HL-60 (cell line): ENCODE measurements at places on chromosomes 7 and 10.

GRCh38 chr10:77820349-77820748 is 106.2 kb downstream of the DLG5 start:
- DNase-seq = no peak

- DNase-seq = no peak
Measured at GRCh38 chr10:11164551-11164802, 146.8 kb downstream of the CELF2 start.

- no peak for DNase-seq
Measured at GRCh38 chr10:65945061-65945460, 980.8 kb upstream of the LRRTM3 start.

DNA sequence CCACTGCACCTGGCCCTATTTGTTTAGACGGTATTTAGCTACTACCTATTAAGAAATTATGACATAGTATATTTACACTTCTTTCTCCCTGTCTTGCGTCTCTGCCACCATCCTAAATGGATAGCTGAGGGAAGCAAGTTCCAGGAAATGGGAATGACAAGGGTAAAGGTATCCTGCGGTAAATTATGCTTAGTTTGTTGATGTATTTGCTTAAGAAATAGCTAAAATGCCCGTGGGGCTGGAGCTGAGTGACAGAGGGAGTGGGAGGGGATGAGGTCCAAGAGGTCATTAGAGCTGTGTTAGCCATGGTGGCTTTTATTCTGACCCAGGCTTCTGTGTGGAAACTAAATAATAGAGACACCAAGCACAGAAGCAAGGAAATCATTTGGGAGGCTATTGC is 29.0 kb upstream of the UBE2D1 start:
- DNase-seq = no peak

DNA sequence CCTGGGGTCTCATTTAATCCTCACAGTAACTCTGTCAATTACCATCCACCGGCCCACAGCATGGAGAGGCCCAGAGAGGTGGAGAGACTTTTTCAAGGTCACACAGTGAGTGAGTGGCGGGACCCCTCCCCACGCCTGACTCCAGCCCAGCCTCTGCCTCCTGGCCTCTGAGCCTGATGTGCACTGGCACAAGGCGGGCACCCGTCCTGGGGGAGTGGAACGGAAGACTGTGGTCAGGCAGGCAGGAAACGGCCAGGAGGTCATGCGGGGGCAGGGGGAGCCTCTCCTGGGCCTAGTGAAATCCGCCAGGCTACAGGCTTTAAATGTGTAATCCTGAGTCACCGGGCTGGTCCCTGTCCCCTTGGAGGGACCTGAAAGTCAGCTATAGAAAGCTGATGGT is 32.2 kb downstream of the ZCCHC24 start:
- DNase-seq = peak; percentile 63

- no peak for DNase-seq
Measured at GRCh38 chr10:62115321-62115720, 153.3 kb downstream of the RTKN2 start.

- DNase-seq = no peak
Measured at GRCh38 chr10:109115179-109115578, 808.1 kb downstream of the XPNPEP1 start.

DNA sequence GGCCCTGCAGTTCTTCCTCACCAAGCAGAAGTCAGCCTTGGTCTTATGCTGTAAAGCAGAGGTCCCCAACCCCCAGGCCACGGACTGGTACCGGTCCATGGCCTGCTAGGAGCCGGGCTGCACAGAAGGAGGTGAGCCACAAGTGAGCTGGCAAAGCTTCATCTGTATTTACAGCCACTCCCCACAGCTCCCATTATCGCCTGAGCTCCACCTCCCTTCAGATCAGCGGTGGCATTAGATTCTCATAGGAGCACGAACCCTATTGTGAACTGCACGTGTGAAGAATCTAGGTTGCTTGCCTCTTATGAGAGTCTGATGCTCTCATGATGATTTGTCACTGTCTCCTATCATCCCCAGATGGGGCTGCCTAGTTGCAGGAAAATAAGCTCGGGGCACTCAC is 87.6 kb upstream of the NEBL start:
- DNase-seq = no peak

DNA sequence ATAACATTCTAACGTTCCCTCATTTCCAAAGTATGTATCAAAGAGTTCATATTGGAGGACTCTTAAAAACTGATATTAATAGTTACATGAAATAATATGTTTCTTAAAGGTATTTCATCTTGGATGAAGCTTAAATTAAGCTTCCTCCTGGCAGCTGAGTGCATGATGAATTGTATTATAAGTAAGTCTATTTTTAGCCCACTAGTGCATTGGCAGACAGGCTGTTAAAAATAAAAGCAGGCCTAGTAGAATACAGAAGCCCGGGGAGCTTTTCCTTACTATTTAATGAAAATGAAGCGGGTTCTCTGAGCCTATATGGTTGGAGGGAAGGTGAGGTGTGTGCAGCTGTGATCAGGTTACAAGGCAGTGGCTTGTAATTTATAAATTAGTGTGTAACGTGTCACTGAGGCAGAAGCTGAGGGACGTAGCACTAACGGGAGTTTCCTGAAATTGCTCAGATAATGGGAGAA is 130.7 kb upstream of the KMT2E start:
- DNase-seq = no peak

DNA sequence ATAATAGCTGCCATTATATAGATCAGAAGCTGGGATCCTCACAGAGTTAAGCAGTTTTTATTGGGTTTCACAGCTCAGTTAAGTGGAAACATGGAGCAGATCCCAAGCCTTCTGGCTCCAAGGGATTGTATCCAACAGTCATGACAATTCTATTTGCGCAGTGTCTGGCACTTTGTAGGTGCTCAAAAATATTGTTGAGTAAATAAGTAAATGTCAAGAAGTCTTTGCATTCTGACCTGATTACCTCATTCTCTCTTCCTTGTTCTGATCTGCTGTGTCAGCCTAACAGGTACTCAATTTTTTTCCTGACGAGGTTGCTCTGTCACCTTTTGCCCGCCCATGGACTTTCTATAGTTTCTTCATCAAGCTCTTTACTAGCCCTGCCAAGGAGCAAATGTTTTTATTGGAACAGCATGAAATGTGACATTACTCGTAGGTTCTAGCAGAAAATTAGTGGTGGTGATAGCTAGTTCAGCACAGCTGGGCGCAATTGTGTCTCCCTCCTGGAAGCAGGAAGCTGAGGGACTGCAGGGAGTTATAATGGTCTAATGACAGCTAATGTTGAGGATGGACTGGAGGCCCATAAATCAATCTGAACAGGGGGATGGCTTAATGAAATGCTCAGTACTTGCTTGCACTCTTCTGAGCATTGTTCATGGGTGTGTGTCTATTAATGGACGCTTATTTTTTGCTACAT is 680.2 kb downstream of the CCSER2 start:
- no peak for DNase-seq

DNA sequence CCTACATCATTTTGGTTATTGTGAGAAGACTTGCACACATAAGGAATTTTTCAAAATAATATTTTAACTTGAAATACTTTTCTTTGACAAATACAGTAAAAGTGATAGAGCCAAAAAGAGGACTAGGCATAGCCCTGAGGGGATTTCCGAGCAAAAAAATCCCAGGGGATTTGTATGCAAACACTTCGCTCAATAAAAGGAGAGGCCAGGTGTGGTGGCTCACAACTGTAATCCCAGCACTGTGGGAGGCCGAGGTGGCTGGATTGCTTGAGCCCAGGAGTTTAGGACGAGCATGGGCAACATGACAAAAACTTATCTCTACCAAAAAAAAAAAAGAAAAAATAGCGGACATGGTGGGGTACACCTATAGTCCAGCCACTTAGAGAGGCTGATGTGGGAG is 193.0 kb downstream of the PCDH15 start:
- DNase-seq = no peak

DNA sequence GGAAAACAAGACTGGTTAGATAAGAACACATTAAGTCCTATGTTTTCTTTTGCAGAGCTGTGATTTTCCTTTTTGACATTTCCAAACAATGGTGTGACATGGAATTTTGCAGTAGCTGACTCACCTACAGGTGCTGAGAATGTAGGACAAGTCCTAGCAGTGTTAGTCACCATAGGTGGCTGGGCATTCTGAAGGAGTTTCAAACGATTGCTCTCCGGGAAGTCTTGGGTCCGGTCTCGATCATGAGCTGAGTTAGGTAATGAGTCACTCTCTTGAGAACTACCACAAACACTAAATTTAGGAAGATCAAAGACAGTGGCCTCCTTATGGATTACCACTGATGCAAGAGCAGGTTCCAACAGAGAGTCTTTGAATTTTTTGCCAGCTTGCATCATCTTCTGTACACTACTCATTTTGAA is 3.6 kb downstream of the FIGNL1 start:
- DNase-seq = no peak

DNA sequence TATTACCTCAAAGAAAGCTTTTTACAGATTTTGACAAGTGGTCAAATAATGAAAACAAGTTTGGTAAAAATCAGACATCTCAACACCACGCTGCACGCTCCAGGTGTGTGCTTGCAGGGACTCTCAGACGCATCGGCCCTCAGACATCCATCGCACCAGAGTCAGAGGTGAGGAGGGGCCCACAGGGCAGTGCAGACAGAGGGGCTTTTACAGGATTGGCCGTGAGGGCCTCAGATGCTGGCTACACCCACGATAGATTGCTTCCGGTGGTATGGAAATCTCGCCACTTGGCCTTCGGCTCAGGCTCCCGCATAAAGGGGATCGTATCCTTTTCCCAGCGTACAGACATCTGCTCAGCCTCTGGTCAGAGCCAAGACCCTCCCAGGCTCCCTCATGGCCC is 72.1 kb downstream of the TCERG1L start:
- no peak for DNase-seq

GRCh38 chr7:24755541-24756407 is 1.5 kb downstream of the GSDME start:
- DNase-seq = peak; percentile 83

GRCh38 chr10:101071267-101071884 is 9.6 kb downstream of the KAZALD1 start:
- DNase-seq = peak; percentile 98

DNA sequence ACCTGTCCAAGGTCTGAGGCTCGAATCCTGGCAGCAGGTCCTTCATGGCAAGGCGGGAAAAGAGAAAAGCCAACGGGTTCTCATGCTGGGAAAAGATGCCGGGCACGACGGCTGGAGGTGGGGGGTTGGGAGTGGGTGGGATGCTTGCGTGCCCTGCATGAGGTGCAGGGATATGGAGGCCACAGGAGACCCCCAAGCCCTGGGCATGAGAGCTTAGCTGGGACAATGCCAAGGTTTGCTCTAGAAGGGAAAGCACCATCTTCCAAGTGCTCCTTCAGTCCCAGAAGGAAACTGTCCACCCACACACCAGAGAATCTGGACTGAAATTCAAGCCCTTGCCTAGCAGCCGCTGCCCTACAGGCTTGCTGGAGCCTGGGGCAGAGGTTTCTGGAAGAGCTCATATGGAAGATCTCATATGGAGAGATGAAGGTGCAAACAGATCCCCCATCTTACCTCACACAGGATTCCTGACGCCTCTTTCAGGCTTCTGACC is 64.3 kb downstream of the ZRANB1 start:
- no peak for DNase-seq

DNA sequence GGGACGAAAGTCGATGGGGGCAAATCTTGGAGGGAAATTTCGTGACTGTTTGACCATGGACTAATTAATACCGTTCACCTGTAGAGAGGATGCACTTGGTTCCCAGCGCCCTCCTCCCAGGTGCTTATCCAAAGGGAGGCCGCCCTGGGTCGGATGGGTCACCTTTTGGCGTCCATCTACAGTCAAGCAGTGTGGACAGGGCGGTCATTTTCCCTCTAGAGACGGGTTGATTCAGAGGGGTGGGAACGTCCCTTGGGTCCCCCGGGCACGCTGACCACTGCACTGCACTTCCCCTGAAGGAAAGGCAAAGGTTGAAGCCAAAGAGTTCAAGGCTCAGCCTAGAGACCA is 2.0 kb downstream of the PRR15 start:
- no peak for DNase-seq

DNA sequence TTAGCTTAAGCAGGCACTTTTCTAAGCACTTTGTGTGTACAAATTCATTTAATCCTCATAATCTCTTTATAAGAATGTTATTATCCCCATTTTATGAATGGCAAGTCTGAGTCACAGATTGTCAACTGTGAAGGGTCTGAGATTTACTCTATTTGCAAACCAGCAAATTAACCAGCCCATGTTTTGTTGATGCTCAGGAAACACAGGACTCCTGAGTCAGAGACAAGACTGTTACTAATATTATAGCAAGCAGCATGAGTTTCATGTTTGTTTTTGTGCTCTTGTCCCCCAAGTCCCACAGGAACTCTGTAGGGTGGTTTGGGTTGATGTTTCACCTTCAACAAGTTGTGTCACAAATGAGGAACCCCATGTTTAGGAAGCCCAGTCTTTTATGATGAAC is 182.0 kb upstream of the PPP1R3A start:
- no peak for DNase-seq

DNA sequence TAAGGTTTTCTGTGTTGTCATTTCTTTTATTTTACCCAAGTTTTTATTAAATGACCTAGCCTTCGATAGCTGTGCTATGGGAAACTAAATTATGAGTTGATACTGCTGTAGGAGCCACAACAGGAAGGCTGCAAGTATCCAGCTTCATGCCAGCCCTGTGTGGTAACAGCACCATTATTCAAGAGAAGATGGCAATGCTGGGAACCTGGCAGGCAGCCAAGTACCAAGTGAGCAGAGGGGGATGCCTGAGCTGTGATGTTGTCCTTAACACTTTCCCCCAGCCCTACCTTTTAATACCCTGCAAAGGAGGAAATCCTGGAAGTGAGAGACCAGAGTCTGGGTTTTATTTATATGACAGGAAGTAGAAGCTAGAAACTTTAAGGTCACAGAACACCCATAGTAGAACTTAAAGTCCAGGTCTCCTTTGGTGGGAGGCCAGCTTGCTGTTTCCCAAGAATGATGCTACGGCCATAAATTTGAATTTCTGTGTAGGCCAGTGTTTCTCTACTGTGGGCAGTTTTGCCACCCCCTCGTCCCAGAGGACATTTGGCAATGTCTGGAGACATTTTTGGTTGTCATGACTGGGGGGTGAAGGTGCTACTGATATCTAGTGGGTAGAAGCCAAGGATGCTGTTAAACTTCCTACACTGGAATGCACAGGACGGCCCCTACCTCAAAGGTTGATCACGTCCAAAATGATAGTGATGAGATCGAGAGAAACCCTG is 9.2 kb upstream of the ATXN7L1 start:
- no peak for DNase-seq

- DNase-seq = no peak
Measured at GRCh38 chr10:98431016-98431415, 15.7 kb downstream of the HPS1 start.

GRCh38 chr7:24129597-24129996 is 154.4 kb upstream of the NPY start:
- no peak for DNase-seq

GRCh38 chr7:1176891-1177373 is 16.9 kb upstream of the ZFAND2A start:
- no peak for DNase-seq

- DNase-seq = no peak
Measured at GRCh38 chr7:71155236-71155635, 23.3 kb downstream of the GALNT17 start.

- no peak for DNase-seq
Measured at GRCh38 chr10:7547829-7548228, 118.9 kb downstream of the ITIH5 start.

GRCh38 chr10:12348294-12348869 is 965 bp upstream of the CAMK1D start:
- no peak for DNase-seq

- DNase-seq = no peak
Measured at GRCh38 chr7:50554431-50555322, 10.5 kb downstream of the DDC start.

GRCh38 chr7:836429-836828 is 4.2 kb downstream of the SUN1 start:
- DNase-seq = peak; percentile 8

- no peak for DNase-seq
Measured at GRCh38 chr10:718143-718700, 28.8 kb upstream of the DIP2C start.
